ENCODE measurements at places on chromosomes 7 and 10.

GRCh38 chr10:43453266-43453831 is 16.4 kb downstream of the ZNF487 start:
- no peak for DNase-seq

DNA sequence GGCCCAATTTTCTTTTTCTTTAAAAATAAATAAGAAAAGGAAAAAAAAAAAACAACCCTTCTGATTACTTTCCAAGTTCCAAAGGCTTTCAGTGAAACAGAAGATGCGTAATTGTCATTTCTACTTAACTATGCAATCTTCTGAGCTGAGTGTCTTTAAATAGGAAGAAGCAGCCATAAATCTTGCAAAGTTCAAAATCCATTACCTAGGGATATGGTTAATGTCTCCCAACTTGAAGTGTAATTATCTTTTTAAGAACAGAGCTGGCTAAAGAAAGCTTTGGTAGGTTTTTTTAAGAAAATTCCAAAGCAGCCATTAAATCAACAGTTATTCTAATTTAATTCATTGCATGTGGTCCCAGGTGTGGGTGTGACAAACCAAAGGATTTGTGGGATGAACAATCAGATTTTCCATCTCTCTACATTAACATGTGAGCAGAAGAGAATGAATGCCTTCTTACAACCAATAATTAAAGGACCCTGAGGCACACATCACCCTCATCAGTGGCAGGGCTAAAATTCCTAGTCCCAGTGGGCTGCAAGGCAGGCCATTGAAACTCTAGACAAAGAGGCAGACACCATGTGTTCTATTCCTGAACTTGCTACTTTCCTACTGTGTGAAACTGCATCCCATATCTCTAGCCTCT is 419.2 kb downstream of the REEP3 start:
- DNase-seq: no peak

GRCh38 chr7:151754142-151754590 is 122.7 kb downstream of the PRKAG2 start:
- peak; percentile 100 for DNase-seq

GRCh38 chr7:144857463-144857862 is 21.6 kb upstream of the TPK1 start:
- DNase-seq: no peak

DNA sequence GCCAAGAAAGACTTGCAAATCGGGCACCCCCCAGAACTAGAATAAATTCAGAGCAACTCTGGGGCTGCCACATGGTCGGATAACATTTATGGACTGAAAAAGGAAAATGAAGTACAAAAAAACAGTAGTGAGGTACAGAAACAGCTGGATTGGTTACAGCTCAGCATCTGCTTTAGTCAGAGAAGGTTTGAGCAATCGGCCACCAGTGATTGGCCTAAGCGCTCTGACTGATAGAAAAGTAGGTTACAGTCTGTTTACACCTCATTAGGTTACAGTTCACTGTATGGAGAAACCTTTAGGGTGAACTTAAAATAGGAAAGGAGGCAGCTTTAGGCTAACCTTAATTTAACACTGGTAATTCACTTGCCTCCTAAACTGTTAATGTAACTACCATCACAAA is 102.0 kb upstream of the DKK1 start:
- peak; percentile 81 for DNase-seq

DNA sequence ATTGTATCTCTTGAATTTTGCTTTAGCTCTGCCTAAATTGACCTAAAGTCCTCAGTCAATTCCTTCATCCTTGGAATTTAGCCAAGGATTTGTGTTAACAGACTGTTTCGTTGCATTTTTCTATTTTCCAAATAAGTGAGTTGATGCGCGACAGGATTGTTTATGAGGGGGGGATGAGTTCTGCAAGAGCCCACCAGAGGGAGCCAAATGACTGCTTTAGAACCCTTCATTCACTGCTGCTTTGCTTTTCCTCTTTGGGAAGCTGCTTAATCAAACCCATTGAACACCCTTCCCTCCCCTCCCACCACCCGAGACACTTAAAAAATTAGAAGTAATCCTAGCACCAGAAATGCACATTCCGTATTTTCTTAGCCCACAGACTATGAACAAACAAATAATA is 33.7 kb upstream of the PTF1A start:
- peak; percentile 44 for DNase-seq

DNA sequence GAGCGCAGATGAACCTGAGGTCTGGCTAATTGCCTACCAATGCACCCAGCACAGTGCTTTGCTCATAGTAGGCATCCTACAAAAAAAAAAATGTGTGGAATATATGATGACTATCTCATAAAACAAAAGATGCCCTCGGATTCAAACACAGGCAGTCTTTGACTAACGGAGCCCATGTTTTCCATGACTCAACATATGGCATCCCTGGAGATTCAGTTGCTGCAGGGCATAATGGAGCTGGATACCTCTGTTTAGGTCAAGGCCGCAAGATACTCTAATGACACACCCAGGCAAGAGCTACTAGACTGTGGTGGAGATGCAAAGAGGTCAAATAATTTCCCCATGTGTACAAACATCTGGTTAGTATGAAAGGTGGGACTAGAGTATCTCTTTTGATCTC is 16.3 kb downstream of the CUBN start:
- DNase-seq: no peak

DNA sequence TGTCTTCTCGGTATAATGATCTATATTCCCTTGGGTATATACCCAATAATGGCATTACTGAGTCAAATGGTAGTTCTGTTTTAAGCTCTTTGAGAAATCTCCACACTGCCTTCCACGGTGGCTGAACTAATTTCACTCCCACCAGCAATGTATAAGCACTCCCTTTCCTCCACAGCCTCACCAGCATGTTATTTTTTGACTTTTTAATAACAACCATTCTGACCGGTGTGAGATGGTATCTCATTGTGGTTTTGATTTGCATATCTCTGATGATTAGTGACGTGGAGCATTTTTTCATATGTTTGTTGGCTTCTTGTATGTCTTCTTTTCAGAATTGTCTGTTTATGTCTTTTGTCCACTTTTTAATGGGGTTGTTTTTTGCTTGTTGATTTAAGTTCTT is 33.6 kb downstream of the KIAA1217 start:
- DNase-seq: no peak

DNA sequence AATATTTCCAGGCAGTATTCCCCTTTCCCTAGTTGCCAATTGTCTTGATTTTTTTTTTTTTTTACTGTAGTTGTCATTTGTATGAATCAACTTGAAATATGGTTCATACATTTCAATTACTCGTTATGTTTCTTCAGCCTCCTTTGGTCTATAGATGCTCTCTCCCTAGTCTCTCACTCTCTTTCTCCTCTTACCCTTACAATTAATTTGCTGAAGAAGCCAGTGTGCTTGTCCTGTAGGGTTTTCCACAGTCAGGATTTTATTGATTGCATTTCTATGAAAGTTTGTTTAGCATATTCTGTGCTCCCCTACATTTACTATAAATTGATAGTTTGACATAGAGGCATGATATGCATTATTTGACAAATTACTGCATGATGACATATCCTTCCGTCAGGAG is 112.0 kb upstream of the PRKCQ start:
- DNase-seq: no peak

DNA sequence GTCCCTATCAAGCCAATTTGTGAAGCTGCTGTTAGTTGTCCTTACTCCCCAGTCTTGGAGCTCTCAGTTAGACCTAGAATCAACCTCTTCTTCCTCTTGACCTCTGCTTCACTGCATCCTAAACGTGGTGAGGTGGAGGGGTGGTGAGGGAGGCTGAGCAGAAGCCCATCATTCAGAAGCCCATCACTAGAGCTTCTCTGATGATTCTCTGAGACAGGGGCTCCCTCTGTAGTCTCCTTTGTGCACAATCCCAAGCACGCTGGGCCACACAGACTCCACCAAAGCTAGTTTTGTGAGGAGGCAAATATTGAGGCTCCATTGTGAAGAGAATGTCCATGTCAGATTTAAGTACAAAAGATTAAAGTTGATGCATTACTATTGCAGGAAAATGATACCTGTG is 163.8 kb upstream of the PRSS1 start:
- DNase-seq: peak; percentile 39

DNA sequence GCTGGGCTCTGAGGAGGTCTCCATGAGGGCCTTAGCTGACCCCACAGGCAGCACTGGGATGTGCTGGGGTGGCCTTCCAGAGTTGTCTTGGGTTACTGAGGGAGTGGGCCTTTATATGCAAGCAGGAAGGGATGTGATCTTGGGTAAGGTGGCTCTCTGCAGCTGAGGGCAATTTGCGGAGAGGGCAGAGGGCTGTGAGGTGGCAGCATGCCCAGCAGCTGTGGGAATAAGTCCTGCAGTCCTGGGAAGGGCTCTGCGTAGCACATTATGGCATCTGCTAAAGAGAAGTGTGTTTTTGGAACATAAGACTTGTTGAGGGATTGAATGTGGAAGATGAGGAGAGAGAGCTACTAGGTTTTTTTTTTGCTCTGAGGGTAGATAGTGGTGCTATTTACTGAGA is 99.6 kb upstream of the KMT2E start:
- peak; percentile 48 for DNase-seq

GRCh38 chr10:110789604-110790433 is 81.9 kb upstream of the PDCD4 start:
- DNase-seq: no peak

- peak; percentile 89 for DNase-seq
These were observed 34.4 kb downstream of the UBTD1 start for GRCh38 chr10:97532935-97533671.

DNA sequence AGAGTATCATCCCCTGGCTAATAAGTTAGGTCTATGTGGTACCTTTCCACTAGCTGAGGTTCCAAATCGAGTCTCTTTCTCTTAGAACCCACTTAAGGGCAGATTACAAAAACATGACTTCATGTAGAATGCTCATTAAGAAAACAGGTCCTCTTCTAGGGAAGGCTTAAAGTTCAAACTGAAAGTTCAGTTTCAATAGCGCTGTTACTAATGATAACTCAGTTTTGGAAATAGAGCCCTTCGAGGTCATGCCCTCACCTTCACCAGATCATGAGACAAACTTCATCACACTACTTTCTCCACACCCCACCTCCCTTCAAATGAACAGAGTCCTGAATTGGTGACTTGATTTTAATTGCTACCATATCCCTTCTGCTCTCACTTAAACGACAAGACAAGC is 26.2 kb downstream of the HGF start:
- DNase-seq: no peak

DNA sequence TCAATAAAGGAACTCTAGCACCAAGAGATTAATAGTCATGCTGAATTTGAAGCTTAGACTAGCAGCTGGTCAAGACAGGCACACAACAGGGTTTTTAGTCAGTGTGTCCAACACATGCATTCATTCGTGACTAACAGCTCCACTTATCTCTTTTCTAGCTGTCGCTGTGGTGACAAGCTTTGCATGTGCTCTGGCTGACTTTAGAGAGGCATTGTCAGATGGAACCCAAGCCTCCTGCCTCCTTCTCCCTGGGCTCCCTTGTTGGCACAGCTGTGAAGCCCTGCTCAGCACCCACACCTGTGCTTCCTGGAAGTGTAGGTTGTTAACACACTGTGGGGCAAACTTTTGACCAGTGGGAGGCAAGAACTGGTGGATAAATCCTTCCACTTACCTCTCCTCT is 9.8 kb upstream of the AGK start:
- DNase-seq: peak; percentile 15

- DNase-seq: peak; percentile 85
These were observed 99.9 kb upstream of the AKR1E2 start for GRCh38 chr10:4725917-4726606.

DNA sequence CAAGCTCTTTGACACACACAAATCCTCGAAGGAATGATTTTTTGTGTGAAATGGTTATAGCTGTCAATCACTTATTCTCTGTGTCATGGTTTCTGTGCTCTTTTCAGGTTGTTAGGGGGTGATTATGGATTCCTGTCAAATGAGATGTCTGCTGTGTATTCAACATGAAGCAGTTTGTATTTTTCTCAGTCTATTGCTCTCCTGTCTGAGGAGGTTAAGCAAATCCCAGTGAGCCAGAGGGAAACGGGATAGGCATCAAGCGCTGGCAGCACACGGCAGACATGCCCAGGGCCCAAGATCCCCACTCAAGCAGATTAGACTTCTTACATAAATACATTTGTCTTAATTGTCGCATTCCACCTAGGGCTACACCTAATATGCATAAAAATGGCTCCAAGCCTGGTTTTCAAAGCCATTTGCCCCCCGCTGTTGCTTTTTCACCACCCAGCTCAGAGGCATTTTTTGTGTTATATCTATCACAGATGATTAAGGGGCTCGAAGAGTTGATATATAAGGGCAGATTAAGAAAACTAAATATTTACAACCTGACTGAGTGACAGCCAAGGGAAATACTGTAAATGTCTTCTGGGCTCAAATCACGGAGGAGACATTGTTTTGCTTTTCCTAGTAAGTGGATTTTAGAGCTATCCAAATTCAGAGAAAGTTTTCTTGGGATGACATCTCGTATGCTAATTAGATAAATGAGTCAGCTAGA is 192.7 kb upstream of the LRGUK start:
- no peak for DNase-seq

GRCh38 chr10:74282848-74283210 is 131.8 kb downstream of the ADK start:
- no peak for DNase-seq

Measured in LHCN-M2 (cell line).